AG09319 (cell line): ENCODE measurements at places on chromosomes 1 and 21.

GRCh38 chr1:1031659-1032235 is 11.8 kb downstream of the AGRN start:
- DNase-seq = no peak

DNA sequence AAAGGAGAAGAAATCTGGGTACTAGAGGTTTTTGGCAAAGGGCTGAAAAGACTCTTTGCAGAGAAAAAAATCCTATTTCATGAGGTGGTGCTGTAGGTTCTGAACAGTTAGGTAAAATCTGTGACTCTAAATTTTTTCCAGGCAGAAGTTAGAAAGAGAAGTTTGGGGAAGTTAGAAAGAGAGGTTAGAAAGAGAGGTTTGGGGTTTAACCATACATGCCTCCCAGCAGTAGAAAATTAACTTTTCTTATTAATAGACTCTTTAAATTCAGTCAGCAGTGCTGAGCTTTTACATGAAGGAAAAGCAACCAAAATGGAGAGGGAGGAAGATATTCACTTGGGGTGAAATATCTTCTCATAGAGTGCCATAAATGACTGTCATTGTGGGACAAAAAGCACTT is 12.2 kb downstream of the AMY1C start:
- no peak for DNase-seq

GRCh38 chr21:43328185-43328957 is 98.6 kb downstream of the SIK1 start:
- DNase-seq = no peak

DNA sequence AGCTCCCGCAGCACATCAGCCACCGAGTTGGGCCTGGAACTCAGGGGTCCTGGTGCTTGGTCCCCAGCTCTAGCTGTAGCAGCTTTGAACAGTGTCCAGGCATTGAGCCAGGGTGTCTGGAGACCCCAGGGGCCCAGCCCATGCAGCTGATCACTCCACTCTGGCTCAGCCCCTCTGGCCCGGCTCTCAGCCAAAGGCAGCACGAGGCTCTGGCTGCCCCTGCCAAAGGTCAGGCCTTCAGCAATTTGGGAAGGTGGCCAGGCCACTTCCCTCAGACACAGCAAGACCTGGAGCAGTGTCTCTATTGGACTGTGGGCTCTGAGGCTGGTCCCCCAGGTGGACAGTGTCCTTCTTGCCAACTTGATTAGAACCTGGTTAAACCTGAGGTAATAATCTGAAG is 34.4 kb upstream of the RNF19B start:
- DNase-seq = no peak

DNA sequence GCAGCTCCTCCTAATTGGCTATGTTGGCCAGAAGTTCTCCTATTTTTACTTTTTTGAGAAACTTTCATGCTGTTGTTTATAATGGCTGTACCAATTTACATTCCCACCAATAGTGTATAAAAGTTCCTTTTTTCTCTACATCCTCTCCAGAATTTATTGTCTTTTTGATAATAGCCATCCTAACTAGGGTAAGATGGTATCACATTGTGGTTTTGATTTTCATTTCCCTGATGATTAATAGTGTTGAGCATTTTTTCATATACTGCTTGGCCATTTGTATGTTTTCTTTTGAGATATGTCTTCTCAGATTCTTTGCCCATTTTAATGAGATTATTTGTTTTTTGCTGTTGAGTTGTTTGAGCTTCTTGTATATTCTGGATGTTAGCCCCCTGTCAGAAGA is 46.8 kb downstream of the NTMT2 start:
- DNase-seq = no peak
